ENCODE measurements at places on chromosomes 5 and 9.

DNA sequence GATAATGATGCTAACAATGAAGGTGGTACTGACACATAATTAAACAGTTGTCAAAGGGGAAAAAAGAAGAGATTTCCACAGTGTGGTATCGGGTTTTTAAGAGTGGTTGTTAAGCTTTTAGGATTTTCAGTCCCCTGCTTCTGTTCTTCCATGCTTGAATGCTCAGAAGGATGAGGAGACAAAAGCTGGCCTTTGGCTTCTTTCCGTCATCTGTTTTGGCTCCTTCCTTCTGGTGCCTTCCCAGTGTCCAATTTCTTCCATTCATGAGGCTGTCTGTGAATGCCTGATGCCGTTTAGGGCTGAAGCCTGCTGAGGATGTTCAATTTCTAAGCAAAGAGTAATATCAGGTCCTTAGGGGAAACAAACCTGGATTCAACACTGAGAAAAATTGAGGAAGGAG is 179.6 kb upstream of the GLRA1 start:
- DNase-seq = no peak

GRCh38 chr5:40754381-40755092 is 1.2 kb downstream of the TTC33 start:
- DNase-seq = no peak

DNA sequence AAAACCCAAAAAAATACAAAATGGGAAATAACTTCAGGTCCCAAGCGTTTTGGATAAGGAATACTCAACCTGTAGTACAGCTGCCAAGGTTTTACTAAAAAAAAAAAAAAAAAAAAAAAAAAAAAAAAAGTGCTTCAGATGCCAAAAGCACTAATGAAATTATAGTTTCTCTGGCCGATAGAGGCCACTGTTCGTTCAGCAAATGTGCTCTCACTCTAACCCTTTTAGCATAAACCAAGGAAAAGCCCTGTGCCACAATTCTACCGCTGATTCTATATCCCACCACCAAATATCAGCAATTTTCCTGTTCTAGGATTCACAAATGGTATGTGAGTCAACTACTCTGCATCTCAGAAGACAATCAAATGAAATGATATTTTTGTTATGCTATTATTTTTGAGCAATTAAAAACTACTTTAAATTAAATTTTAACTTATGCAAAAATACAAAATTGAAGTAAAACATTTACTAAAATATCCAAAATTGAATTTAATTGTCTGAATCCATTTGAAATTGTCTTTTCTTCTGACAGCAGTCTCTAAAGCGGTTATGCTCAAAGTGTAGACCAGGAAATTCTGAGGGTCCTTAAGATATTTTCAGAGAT is 79.8 kb downstream of the RICTOR start:
- DNase-seq = no peak

DNA sequence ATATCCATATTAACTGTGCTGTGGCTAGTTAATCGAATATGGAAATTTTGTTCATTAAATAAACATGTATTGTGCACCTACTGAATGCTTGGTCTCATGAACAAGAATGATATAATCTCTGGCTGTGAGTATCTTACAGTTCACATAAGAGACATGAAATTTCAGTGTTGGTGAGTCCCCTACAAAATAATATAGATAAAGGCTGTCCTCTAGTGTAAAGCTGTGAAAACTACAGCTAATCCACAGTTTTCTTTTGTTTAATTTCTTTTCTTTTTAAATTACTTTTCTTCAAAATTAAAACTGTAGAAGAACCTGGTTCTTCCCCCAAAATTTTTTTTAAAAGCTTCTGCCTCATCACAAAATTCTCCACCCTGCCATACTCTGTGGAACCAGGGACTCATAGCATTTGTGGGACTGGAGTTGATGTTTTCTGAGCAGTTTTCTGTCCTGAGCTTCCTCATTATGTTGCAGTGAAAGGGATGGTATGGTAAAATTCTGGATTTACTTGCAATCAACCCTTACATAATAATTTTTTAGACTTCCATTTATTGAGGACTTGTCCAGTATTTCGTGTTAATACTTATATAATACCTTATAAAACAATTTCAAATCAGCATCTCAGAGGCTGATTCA is 135.0 kb downstream of the STK32A start:
- DNase-seq = no peak

DNA sequence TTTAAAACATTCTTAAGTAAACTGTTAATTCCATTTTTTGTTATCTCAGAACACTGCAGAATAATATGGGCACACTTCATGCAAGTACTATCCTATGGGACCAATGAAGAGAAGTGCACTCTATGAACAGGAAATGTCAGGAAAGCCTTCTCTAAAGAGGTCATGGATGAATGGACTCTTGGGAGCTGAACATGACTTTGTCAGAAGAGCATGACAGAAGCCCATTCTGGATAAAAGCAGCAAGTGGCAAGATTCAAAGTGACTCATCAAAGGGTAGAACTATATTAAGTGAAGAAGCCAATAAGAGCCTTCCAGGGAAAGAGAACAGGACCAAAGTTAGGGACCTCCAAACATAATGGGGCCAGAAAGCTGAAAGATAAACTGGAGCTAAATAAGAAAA is 94.0 kb downstream of the RAPGEF6 start:
- DNase-seq = no peak

- DNase-seq = no peak
These were observed 452.1 kb upstream of the PTPRD start for GRCh38 chr9:11064909-11065308.

DNA sequence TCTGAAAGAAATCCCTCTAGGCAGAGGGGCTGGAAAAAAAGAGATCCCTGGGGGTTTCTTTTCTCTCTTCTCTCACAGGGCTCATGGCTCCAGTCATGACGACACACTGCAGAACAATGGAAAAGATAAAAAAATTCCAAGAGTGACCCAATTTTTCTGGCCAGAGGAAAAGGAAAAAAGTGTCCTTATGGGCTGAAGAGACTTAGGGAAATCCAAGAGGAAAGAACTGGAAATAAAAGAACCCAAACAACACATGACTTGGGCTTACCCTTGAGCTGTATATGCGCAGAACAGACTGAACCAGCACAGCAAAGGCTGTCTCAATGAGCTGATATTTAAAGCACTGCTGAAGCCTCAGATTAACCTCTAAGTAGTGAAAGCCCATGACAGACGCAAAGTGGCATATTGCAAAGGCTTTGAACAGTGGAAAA is 102.4 kb downstream of the SMIM23 start:
- no peak for DNase-seq

DNA sequence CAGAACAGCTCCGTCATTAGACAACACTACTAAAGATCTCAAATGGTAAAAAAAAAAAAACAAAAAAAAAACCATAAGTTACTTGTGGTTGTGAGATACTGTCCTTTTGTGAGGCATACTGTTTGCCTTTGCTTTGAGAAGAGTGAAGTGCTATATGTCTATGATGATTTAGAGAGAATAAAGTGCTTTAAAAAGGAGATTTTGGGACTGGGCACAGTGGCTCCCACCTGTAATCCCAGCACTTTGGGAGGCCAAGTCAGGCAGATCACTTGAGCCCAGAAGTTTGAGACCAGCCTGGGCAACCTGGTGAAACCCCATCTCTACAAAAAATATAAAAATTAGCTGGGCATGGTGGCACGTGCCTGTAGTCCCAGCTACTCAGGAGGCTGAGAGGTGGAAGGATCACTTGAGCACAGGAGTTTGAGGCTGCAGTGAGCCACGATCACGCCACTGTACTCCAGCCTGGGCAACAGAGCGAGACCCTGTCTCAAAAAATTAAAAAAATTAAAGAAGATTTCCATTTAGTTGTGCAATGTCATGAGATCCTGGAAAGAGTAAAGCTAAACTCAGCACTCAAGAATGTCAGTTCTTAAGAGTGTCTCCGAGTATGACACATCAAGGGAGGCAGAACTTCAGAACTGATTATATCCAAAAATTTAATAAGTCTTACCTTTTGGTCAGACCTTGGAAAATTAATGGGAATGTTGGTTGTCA is 87.3 kb downstream of the PRDM6 start:
- peak; percentile 22 for DNase-seq

GRCh38 chr5:51185850-51186329 is 197.4 kb upstream of the ISL1 start:
- DNase-seq = no peak

- DNase-seq = no peak
These were observed 11.6 kb downstream of the C9orf72 start for GRCh38 chr9:27561685-27562084.

DNA sequence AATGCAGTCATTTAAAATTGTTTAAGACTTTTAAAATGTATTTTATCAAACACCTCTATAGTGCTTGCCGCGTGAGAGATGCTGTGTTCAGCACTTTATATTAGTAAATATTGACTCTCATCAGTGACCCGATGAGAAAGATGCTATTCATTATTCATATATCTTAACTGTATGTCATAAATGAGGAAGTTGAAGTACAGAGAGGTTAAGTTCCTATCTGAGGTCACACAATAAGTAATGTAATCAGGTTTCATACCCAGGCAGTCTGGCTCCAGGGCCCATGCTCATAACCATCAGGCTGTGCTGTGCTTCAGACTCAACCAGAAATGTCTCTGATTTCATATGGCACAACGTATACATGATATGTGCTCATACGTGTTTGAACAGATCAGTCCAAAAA is 119.0 kb downstream of the SV2C start:
- DNase-seq = no peak

DNA sequence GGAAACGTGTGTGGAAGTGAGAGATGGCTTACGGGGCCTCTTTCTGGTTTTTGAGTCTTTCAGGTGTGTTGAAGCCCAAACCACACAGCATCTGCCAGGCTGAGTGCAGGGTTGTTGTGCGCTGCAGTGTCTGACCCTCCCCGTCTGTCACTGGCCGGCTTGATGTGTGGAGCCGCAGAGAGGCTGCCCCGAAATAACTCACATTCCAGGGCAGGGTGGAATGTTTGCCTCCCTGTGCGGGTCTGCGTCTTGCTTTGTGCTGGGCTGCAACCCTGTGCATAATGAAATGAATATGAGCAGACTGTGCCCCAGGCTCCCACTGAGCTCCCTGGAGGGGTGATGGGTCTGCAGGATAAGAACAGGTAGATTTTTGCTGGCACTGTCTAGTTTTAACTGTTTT is 9.9 kb upstream of the PLEKHG4B start:
- DNase-seq = peak; percentile 22

DNA sequence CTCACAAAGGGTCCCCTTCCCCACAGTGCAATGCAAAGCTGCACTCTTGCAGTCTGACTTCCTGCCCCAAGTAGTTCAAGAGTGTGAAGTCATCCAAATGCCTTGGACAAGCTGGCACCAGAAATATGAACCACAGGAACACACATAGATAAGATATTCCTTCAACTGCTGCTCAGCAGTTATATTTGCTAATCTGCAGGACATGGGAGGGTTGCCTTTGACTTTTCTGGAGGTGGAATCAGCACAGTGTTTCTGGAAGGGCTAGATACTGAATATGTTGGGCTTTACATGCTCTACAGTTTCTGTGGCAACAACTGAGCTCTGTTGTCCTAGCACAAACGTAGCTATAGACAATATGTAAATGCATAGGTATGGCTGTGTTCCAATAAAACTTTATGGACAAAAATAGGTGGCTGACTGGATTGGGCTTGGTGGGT is 96.7 kb upstream of the PCA3 start:
- no peak for DNase-seq

Measured in non-pigmented ciliary epithelial cell (primary cell).